ENCODE measurements at places on chromosomes 6 and 20.

GRCh38 chr20:34246126-34246626 lies 5.0 kb downstream of the ASIP start:
- no peak for DNase-seq

DNA sequence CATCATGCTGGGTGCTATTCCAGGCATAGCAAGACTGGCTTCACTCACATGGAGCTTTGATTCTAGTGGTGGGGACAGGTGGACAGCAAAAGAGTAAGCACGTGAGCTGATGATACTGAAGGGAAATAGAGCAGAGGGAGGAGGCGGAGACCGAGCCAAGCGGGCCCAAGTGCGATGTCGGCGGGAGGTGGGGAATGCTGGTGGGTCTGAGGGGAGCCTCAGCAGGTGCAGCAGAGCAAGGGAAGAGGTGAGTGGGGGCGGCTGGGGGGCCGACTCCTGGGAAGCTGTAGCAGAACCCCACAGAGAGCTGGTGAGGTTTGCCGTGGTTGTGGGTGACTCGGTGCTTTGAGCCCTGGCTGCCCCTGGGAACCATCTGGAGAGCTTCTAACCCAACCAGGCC lies 10.2 kb downstream of the RTEL1 start:
- DNase-seq, result no peak

DNA sequence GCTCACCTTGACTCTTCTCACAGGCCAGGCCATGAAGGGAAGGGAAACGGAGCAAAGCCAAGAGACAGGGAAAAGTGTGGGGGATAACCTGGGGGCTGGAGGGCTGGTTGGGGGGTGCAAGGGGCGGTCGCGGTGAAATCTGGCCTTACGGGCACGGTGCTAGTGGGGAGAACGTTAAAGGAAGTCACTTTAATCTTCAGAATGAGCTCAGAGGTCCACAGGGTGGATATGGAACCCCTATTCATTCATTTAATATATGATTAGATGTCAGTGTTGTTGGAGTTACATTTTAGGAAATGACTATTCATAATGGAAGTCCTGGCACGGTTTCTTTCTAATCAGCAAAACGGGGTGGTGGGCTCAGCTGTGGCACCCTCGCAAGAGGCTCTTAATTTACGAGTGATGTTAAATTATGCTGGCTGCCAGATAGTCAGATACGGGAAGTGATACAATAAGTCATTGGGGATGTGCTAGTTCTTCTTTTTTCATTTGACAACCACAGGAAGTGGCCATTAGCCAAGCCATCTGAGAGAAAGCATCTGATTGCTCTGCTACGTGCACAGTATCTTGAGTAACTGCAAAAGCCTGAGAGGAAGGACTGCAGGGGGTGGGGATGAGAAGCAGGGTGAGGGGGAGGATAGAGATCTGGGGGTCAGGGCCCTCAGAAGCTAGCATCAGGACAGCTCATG lies 253.0 kb downstream of the QKI start:
- DNase-seq, result no peak

DNA sequence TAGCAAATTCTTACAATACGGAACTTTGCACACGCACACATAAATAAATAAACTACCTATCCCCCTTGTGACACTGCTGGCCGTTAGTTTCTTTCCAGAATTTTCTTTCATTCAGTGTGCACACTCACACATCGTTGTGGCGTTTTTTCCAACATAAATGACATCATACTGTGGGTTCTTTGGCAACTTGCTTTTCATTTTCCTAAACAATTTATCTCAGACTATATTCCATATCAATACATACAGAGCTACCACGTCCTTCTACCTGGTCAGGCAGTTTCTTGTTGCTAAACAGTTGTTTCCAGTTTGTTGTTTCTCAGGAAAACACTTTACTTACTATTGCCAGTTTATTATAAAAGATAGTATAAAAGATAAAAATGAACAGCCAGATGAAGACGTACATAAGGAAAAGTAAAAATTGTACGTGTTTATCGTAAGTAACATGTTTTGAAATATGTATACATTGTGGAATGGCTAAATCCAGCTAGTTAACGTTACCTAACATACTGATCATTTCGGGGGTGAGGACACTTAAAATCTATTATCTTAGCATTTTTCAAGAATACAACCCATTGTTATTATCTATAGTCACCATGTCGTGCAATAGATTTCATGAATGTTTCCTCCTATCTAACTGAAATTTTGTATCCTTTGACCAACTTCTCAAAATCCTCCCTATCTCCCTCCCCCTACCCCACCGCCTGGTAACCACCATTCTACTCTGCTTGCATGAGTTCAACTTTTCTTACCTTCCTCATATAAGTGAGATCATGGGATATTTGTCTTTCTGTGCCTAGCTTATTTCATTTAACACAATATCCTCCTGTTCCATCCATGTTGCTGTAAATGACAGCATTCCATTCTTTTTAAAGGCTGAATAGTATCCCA lies 1.2 kb upstream of the TP53RK start:
- no peak for DNase-seq

- DNase-seq, result no peak
Measured at GRCh38 chr6:6332811-6333244, 12.4 kb upstream of the F13A1 start.

GRCh38 chr6:45590696-45591184 lies 213.0 kb upstream of the SUPT3H start:
- no peak for DNase-seq
